ENCODE measurements at places on chromosomes 12 and 14.

DNA sequence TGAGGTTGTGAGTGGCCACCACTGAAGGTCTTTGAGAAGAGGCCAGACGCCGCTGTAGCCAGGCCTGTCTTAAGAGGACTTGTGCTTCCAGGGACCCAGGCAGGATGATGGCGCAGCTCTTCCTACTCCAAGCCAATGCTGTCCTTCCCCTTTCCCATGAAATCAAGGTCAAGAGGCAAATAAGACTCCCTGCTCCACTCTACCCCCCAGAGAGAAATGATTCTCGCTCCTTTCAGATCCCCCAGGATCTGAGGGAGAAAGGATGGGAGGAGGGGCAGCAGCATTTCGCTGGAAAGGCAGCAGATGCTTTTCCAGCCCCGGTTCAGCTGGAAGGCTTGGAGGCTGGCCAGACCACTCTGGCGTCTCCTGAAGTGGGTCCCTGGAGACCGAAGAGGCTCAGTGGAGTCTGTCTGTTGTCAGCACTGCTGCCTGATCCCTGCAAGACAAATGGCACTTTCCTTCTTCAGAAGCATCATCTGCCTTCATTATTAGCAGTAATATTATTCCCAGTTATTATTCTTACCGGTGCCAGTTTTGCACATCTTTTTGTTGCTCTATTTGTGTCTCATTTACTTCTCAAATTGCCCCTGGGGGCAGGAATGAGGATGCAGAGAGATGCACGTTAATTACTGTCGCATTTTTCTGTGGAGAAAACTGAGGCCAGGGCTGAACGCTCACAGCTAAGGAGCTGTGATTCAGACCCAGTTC, 51.4 kb downstream of the C14orf132 start:
- DNase-seq: no peak

DNA sequence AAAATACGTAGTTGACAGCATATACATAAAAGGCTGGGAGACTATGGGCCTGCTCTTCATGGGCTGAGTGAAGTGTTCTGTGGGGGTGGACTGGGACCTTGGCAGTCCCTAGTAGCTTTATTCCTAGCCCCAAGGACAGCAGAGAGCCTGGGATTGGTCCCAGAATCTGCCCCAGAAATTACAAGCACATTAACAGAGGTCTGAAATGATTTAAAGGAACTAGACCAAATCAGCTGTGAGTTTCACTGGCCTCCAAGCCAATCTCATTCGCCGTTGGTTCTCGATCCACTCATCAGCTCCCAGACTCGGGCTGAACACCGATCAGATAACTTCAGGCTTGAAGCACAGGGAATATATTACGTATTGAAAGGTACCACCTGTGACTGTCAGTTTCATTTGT, 77.0 kb upstream of the PSMC1 start:
- DNase-seq: no peak

- DNase-seq: no peak
Observed at GRCh38 chr14:69819607-69820006, 22.6 kb upstream of the SLC10A1 start.

- DNase-seq: no peak
Observed at GRCh38 chr14:105409364-105409763, 10.3 kb upstream of the MTA1 start.

GRCh38 chr12:51693569-51693968, 102.5 kb downstream of the SCN8A start:
- DNase-seq: no peak

GRCh38 chr14:63988579-63988978, 135.8 kb downstream of the SYNE2 start:
- DNase-seq: no peak

GRCh38 chr12:40691913-40692764, at the start of gene CNTN1:
Gene CNTN1, plus strand, starts transcription at chr12:40692439.
- DNase-seq: no peak

DNA sequence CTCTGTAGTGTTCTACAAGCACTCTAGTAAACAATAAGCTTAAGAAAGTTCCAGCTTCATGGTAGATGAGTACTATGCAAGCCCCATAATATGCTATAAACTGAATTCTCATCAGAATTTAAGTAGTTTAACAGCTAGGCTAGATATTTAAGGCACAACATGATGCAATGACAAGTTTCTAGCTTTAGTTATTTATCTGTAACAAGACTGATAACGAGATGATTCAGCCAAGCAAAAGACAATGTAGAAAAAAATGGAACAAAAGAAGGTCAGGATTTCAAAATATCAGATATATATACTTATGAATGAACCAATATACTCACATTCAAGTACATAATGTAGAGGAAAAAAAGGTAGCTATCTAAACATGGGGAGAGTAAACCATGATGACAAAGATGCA, 61.0 kb upstream of the RERGL start:
- DNase-seq: no peak

DNA sequence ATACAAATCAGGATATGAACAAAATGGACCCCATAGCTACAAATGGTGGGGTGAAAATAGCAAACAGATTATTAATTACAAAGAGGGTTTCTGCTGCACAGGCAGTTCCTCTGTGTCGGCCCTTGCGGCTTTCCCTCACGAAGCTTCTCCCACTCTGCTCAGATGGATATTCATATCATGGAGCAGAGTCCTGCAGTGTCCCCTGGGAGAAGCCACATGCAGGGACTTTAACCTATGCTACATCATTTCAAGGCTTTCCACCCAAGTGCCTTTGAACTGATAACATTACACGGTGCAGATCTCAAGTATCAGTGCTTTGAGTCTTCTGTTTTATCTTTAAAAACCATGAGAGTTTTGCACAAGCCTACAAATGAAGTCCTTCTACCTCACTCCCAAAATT, 229.1 kb downstream of the PPM1H start:
- no peak for DNase-seq
